ENCODE measurements at places on chromosomes 12 and 14. TPM values are rescaled to one million over a fixed set of nuclear protein-coding genes. Genes with fewer than 3 reads are reported as not detected.

Gene OR6C70
- polyA plus RNA-seq, result not detected

Gene ACOT4
- 1.0 TPM for polyA plus RNA-seq

Gene BCL11B
- polyA plus RNA-seq, result 2.7 TPM

Gene SIRT4
- polyA plus RNA-seq, result 3.0 TPM

Gene MGAT4C
- 4.5 TPM for polyA plus RNA-seq

Gene IL31
- polyA plus RNA-seq, result not detected

Gene EXOC3L4
- not detected for polyA plus RNA-seq

Gene FIGNL2
- polyA plus RNA-seq, result 1.1 TPM

Gene MANSC4
- polyA plus RNA-seq, result not detected

Gene OR6C2
- polyA plus RNA-seq, result not detected

Gene GARIN6
- not detected for polyA plus RNA-seq

Gene RITA1
- 21.4 TPM for polyA plus RNA-seq

Gene ZFHX2
- 18.5 TPM for polyA plus RNA-seq

Gene NGB
- polyA plus RNA-seq, result 0.21 TPM

Gene NRIP2
- polyA plus RNA-seq, result 0.66 TPM

Gene SLC39A2
- not detected for polyA plus RNA-seq

Gene PGF
- polyA plus RNA-seq, result 2.9 TPM

Gene TSFM
- polyA plus RNA-seq, result 41.7 TPM

Gene GPRC5D
- polyA plus RNA-seq, result not detected

Gene PIWIL1
- polyA plus RNA-seq, result not detected

Gene LRRC10
- polyA plus RNA-seq, result not detected

Gene RIMBP2
- 0.37 TPM for polyA plus RNA-seq

Gene PTPRB
- 0.13 TPM for polyA plus RNA-seq

Gene RFX4
- 0.49 TPM for polyA plus RNA-seq

Gene CYP27B1
- polyA plus RNA-seq, result 1.1 TPM

Gene TMX1
- 61.5 TPM for polyA plus RNA-seq

Gene BIN2
- not detected for polyA plus RNA-seq

Gene KLHL33
- polyA plus RNA-seq, result 0.15 TPM

Gene RERGL
- polyA plus RNA-seq, result not detected

Gene CDC42BPB
- 12.3 TPM for polyA plus RNA-seq

Gene OR4N2
- not detected for polyA plus RNA-seq

Gene PLEKHH1
- polyA plus RNA-seq, result 14.7 TPM

Gene C14orf132
- polyA plus RNA-seq, result 13.8 TPM

Gene LRIG3
- 1.9 TPM for polyA plus RNA-seq

Gene CPNE6
- polyA plus RNA-seq, result 0.16 TPM

Gene NR1H4
- not detected for polyA plus RNA-seq

Gene KRT71
- polyA plus RNA-seq, result not detected

Gene FGF6
- not detected for polyA plus RNA-seq

Gene MYH6
- 0.10 TPM for polyA plus RNA-seq

Gene SLCO1B1
- polyA plus RNA-seq, result 0.50 TPM

Gene OTUB2
- polyA plus RNA-seq, result 2.1 TPM

Gene INSM2
- not detected for polyA plus RNA-seq

Gene CFAP251
- 0.70 TPM for polyA plus RNA-seq

Gene CCNK
- polyA plus RNA-seq, result 57.8 TPM

Gene GON7
- 12.7 TPM for polyA plus RNA-seq

Data from GM23338 (cell line).